ENCODE measurements at places on chromosomes 3 and 15.

DNA sequence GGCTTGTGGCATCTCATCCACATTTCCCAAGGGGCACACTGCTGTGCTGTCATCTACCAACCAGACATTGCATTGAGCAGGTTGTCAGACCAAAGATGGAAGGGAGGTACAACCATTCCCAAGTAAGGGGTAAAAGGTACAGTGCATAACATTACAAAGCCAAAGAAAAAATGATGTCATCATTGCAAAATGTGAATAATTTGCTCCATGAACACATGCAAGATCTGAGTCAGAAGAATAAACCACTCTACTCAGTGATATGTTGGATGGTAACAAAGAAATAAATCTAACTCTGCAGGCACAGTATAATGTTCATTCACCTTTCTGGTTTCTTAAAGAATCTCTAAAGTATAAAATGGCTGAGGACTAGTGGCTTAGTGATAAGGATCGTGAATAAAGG lies 202.7 kb downstream of the MAGI1 start:
- no peak for DNase-seq

- no peak for DNase-seq
Measured at GRCh38 chr3:104878395-104878794, 488.3 kb upstream of the ALCAM start.

GRCh38 chr3:4507024-4507596 lies 14.0 kb downstream of the ITPR1 start:
- DNase-seq: no peak

DNA sequence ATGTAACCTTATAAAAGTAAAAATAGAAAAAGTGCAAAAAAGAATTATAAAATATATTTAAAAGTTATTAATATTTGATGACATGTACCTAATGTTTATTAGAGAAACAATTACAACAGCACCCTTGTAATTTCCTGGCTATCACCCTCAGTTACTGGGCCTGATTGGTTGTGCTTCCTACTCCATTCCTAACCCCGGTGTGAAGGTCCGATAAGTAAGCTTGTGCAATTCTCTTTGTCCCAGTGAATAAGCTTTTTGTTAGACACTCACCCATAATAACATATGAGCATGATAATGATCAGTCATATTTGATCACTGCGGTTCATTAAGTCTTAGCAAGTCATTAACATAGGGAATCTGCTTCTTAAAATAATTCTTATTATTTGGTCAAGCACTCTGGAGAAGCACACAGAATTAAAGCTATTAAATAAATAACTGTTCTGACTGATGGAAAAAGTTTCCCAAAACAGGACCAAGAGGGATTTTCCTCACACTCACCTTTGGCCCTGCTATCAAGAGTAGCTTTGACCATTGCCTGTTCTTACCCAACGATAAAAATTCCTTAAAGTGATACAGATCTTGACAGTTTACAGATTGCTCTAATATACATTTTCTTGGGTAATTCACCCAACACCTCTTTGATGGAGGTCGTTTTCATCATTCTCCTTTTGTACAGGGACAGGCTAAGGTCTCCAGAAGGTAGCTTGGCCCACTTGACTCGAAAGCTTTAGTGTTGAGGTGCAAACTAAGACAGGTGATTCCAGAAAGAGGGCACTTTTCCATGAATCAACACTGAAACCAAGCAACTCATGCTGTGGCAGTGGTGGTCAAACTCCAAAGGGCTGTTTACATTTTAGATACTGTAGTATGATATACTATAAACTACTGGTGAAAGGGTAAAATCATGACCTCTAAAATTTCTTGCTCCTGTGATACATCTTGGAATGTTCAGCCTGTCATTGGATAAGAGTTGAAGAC lies 543.0 kb upstream of the KCNMB2 start:
- DNase-seq: no peak

DNA sequence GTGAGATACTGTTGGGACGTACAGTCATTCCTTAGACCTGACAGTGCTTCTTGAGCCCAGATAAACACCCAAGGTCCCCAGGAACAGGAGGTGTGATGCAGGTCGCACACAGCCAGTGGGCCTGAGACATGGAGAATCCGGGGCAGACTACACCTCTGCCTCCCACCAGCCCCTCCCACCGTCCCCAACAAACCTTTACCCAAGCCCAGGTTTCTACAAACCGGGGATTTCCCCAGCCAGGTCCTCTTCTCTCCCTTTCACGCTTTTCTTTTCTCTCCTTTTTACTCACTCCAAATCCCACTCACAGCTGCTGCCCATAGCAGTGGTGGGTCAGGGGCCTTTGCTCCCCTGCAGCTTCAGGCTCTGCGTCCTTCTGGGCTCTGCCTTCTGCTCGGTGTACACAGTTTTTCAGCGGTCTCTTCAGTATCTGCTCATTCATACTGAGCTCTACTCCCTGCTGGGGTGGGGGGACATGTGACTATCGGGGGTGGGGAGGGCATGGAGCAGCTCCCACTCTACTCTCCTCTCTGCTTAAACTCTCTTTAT lies 4.8 kb upstream of the PCSK6 start:
- DNase-seq: no peak

Measured in NCI-H1694 (cell line).